Spleen (tissue), 13 donors: ENCODE measurements at places on chromosomes 3 and 15. TPM values are rescaled to one million over a fixed set of nuclear protein-coding genes. Genes with fewer than 3 reads are reported as not detected.

Gene LRTM1
- polyA plus RNA-seq, result 1.6 TPM

Gene SCAANT1
- polyA plus RNA-seq, result not detected

Gene TF
- polyA plus RNA-seq, result 2.3 TPM

Gene AEN
- 14.6 TPM for polyA plus RNA-seq

Gene FOXL2NB
- 0.04 TPM for polyA plus RNA-seq

Gene ALDH1L1
- polyA plus RNA-seq, result 0.35 TPM

Gene GOLGA8J
- not detected for polyA plus RNA-seq

Gene RTP3
- not detected for polyA plus RNA-seq

Gene TMIE
- 0.61 TPM for polyA plus RNA-seq

Gene WDR49
- 0.06 TPM for polyA plus RNA-seq

Gene TRIM42
- polyA plus RNA-seq, result not detected

Gene HDAC11
- 6.5 TPM for polyA plus RNA-seq

Gene KPNA1
- 9.2 TPM for polyA plus RNA-seq

Gene MUC20
- polyA plus RNA-seq, result 0.38 TPM

Gene CCR3
- polyA plus RNA-seq, result 0.17 TPM

Gene SLC12A1
- not detected for polyA plus RNA-seq

DNA sequence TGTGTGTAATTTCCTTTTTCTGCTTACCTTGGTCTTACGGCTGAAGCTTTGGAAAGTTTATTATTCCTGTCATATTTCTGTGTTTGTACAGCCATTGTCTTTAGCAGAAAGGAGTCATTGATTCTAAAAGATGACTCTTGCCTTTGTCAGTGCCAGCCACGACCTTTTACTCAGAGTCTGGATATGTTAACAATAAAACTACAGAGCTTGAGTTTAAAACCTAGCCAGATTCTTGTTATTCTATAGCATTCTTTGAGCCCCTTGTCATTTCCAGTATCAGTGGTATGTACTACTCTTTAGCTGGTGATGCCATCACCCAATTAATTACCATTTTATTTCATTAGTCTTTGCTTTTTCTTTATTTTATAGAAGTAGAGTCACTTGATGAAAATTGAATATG, 142.4 kb downstream of the TCF12 start:
- peaks cover 15% of the 10 kb centered on the region for H3K4me1 ChIP-seq
- H3K27me3 ChIP-seq, result no peaks in the 10 kb centered on the region
- H3K4me3 ChIP-seq, result no peak overlapping the region
- no peak for DNase-seq
- H3K36me3 ChIP-seq, result peaks cover 11% of the 10 kb centered on the region

DNA sequence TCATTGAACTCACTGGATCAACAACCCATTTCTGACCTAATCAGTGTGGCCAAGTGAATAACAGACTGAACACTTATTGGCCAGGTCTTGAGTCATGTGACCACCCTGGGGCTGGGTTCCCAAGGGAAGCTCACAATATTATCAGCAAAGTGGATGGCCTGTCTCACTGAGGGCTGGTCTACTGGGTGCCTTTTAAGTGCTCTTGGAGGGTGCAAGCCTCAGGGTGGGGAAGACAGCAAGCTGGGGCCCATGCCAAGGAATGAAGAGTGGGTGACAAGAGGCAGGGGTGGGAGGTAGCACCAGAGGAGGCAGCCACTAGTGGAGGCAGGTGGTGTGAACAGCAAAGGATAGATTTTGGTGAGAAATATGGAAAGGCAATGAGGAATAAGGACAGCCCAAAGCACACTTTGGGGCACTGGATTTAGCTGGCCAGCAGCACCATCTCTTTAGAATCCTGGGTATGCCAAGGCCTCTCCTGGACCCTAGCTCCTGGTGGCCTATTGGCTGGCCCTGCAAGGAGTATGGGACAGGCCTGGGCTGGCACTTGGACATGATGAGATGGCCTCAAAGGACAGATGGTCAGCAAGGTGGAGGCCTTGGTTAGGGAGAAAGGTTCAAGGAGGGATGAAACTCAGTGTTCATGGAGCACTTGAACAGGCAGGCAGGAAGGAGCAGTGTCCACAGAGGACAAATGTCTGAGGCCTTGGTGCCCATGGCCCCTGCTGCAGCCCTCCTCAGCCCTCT, 34.2 kb downstream of the HMCES start:
- no peak for DNase-seq
- peaks cover 38% of the 10 kb centered on the region for H3K4me1 ChIP-seq
- H3K27ac ChIP-seq, result peak overlapping the region; percentile 15
- no peaks in the 10 kb centered on the region for H3K36me3 ChIP-seq

DNA sequence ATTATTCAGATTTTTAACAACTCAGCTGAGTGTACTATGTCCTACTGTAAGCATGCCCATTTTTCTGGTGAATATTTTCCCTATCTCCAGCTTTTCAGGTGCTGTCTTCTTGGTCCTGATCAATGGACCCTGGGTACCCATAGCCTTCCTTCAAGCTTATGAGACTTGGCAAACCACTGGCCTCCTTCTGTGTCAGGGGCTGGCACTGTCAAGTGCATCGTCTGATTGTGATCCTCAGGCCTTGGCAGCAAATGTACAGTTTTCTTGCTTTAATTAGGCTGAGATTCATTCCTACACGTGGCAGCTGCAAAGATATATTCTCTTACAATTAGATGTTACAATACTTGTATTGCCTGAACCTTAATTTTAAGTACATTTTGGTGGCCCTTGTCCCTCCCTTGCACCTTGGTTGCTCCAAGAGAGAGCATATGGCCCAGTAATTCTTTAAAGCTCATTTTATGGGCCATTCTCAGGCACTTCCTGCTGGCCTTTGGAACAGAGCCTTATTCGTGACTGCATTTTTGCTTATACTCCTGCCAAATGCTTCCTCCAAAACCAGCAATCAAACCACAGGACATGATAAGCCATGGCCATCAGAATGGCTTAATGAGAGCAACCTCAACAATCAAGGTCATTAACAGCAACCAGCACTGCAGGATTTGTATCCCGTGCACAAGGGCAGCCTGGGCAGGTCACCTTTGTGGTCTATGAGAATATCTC, 179.9 kb downstream of the CNTN6 start:
- no peaks in the 10 kb centered on the region for H3K36me3 ChIP-seq
- H3K27ac ChIP-seq, result no peak overlapping the region
- no peaks in the 10 kb centered on the region for H3K4me1 ChIP-seq
- H3K4me3 ChIP-seq, result no peak overlapping the region

- DNase-seq, result no peak
- H3K4me1 ChIP-seq, result no peaks in the 10 kb centered on the region
- no peak overlapping the region for H3K27ac ChIP-seq
Measured at GRCh38 chr3:55515550-55516246, 28.6 kb upstream of the WNT5A start.

- no peak overlapping the region for H3K27ac ChIP-seq
- peaks cover 22% of the 10 kb centered on the region for H3K27me3 ChIP-seq
Measured at GRCh38 chr15:98567951-98568350, 80.4 kb upstream of the IGF1R start.

DNA sequence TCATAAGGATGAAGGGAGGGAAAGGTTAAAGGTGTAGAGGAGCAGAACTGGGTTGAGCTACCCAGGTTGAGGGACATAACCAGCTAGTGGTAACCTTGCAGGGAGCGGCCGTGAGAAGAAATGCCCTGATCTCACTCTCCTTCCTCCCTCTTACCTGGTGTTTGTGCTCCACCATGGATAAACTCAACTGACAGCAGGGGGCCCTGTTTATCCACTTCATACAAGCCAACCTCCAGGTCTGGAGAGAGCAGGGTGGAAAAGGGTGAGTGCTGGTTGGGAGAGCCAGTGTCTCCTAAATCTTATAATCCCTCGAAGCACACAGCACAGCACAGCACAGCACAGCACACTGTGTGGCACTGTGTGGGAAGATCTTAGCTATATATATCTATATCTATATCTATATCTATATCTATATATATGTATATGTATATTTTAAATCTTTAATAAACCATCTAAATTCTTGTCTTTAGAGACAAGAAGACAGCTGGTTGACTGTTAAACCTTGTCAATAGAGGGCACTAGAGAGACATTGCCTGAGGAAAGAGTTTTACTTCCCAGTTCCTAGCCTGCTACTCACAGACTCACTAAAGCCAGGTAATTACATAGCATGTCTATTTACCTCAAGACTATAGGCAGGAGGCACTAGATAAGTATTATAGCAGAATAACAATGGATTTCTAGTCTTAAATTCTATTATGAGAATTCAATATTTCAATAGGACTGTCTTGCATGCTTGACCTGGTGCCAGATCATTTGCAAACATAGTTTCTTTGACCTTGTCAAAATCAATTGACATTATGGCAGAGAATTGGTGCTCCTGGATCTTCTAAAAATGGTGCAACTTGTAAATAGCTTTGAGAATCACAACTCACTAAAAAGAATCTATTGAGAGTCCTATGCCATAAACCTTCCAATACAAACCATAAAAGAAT, 21.7 kb upstream of the FMN1 start:
- H3K36me3 ChIP-seq, result no peaks in the 10 kb centered on the region
- H3K4me3 ChIP-seq, result no peak overlapping the region
- no peaks in the 10 kb centered on the region for H3K4me1 ChIP-seq
- H3K27me3 ChIP-seq, result no peaks in the 10 kb centered on the region
- no peak overlapping the region for H3K27ac ChIP-seq
- no peak for DNase-seq

- H3K4me3 ChIP-seq, result peak within 1 kb of the TSS; percentile 49
- H3K36me3 ChIP-seq, result no peaks in the 10 kb centered on the region
- H3K27ac ChIP-seq, result peak within 1 kb of the TSS; percentile 44
- peaks cover 80% of the 10 kb centered on the region for H3K27me3 ChIP-seq
- H3K4me1 ChIP-seq, result peaks cover 87% of the 10 kb centered on the region
Measured at GRCh38 chr15:40928821-40929659, at the start of gene DLL4. Gene DLL4, plus strand, starts transcription at chr15:40929340. Its CDS starts 329 bp downstream, at chr15:40929669.

DNA sequence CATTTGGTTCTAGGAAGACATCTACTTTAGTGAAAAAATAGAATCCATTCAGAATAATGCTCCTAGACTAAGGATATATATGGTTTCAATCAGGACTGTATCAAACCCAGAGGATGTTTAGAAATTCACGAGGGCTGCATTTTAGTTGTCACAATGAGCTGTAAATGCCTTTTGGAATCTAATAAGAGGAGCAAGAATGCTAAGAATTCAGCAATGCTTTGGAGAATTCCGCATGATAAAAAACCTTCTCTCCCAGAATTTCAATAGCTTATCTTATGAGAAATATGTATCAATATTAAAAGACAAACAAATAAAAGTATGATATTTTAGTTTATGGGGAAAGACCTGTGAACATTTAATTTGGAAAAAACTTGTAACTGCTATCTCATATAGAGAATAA, 885.1 kb downstream of the ZPLD1 start:
- H3K4me1 ChIP-seq, result no peaks in the 10 kb centered on the region
- H3K27me3 ChIP-seq, result no peaks in the 10 kb centered on the region
- no peak overlapping the region for H3K4me3 ChIP-seq
- H3K36me3 ChIP-seq, result no peaks in the 10 kb centered on the region
- no peak for DNase-seq

- peak overlapping the region; percentile 57 for H3K27ac ChIP-seq
- no peaks in the 10 kb centered on the region for H3K36me3 ChIP-seq
- DNase-seq, result no peak
- H3K4me3 ChIP-seq, result no peak overlapping the region
Measured at GRCh38 chr3:33061782-33062181, 35.2 kb downstream of the GLB1 start.

GRCh38 chr15:33145447-33145846, 49.1 kb downstream of the FMN1 start:
- H3K27me3 ChIP-seq, result no peaks in the 10 kb centered on the region
- no peaks in the 10 kb centered on the region for H3K4me1 ChIP-seq
- DNase-seq, result no peak
- H3K36me3 ChIP-seq, result no peaks in the 10 kb centered on the region
- no peak overlapping the region for H3K27ac ChIP-seq
- H3K4me3 ChIP-seq, result no peak overlapping the region

- no peak overlapping the region for H3K27ac ChIP-seq
Measured at GRCh38 chr3:149090907-149091306, 4.6 kb upstream of the HLTF start.

DNA sequence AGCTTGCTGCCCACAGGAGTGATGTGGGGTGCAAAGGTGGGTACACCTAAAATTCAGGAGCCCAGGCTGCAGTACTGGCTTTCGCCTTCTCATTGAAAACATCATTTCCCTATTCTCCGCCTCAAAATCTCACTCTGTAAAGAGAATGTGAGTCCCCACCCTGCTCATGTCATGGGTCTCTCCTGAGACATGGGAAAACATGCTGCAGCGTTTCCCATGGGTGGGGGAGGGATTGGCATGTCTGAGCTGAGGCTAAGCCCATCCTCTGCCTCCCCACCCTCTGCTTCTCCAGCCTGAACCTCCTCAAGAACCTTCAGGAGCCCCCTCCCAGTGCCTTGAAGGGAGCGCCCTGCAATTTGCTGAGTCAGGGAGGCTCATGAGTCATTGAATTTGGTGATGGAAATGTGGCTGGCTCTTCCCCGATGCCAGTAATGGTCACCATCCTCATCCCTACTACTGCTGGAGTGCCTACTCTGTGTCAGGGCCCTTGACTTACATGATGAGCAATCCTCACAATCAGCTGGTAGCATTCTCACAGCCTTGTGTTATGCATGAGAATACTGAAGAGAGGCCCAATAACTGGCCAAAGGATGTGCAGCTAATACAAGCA, 28.8 kb downstream of the WNT5A start:
- H3K4me3 ChIP-seq, result no peak overlapping the region
- no peaks in the 10 kb centered on the region for H3K27me3 ChIP-seq
- no peak for DNase-seq

- H3K27me3 ChIP-seq, result no peaks in the 10 kb centered on the region
- no peak for DNase-seq
- no peak overlapping the region for H3K27ac ChIP-seq
- no peak overlapping the region for H3K4me3 ChIP-seq
Measured at GRCh38 chr3:116161575-116162525, 283.4 kb downstream of the LSAMP start.

DNA sequence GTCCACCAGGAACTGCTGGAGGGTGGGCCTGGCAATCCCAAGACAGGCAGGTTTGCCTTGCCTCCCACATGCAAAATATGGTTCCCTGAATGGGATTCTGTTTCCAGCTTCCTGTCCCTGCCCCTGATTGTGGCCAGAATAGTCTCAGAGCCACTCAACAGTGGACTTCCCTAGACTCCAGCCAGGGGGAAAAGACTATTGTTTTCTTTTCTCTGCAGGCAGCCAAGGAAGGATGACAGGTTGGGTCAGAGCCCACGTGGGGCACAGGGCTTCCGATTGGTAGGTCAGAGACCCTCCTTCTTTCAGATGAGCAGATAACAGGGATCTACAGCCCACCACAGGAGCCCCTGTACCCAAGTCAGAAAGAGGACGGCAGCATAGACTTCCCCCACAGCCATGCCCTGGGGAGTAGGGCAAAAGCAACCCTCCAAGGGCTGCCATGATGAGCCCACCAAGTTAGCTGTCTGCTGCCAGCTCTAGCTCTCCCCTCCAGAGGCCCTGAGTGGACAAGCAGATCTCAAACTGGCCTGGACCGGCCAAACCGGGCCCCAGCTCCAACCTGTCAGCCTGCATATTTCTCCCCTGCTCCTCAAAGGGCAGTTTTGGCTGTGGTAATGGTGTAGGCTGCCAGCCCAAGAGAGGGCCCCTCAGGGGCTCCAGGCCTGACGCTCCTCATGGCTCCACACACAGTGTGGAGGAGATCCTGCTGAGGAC, 6.4 kb downstream of the TLR9 start:
- H3K4me3 ChIP-seq, result no peak overlapping the region
- peak overlapping the region; percentile 21 for H3K27ac ChIP-seq
- no peaks in the 10 kb centered on the region for H3K27me3 ChIP-seq
- peak; percentile 59 for DNase-seq
- peaks cover 16% of the 10 kb centered on the region for H3K36me3 ChIP-seq

GRCh38 chr3:52857133-52857532, 22.3 kb upstream of the MUSTN1 start:
- peak; percentile 1 for DNase-seq
- peaks cover 72% of the 10 kb centered on the region for H3K36me3 ChIP-seq
- no peak overlapping the region for H3K4me3 ChIP-seq
- H3K4me1 ChIP-seq, result no peaks in the 10 kb centered on the region

- H3K27ac ChIP-seq, result no peak overlapping the region
- H3K4me3 ChIP-seq, result no peak overlapping the region
- no peaks in the 10 kb centered on the region for H3K4me1 ChIP-seq
- no peaks in the 10 kb centered on the region for H3K27me3 ChIP-seq
- H3K36me3 ChIP-seq, result peaks cover 66% of the 10 kb centered on the region
- DNase-seq, result no peak
Measured at GRCh38 chr3:183800243-183800863, 25.0 kb downstream of the MAP6D1 start.
